ENCODE measurements at places on chromosomes 7 and 10.
A peak's percentile ranks its signal among the peaks of the same experiment; 100 is the strongest.

DNA sequence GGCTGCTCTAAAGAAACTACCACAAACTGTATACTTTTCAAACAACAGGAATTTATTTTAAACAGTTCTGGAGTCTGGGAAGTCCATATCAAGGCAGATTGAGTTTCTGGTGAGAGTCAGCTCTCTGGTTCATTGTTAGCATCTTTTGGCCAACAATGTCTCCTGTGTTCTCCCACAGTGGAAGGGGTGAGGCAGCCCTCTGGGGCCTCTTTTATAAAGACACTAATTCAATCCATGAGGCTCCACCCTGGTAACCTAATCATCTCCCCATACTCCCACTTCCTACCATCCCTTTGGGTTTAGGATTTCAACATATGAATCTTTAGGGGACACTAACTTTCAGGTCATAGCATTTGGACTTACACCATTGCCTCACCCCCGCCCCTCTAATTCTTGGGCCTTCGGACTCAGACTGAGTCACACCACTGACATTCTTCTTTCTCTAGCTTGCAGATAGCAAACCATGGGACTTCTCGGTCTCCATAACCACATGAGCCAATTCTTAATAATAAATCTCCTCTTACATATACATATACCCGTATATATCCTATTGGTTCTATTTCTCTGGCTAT is 64.3 kb upstream of the ANTXRL start:
- no peak for DNase-seq

GRCh38 chr7:47535704-47536628 is 45.9 kb downstream of the TNS3 start:
- DNase-seq = no peak

DNA sequence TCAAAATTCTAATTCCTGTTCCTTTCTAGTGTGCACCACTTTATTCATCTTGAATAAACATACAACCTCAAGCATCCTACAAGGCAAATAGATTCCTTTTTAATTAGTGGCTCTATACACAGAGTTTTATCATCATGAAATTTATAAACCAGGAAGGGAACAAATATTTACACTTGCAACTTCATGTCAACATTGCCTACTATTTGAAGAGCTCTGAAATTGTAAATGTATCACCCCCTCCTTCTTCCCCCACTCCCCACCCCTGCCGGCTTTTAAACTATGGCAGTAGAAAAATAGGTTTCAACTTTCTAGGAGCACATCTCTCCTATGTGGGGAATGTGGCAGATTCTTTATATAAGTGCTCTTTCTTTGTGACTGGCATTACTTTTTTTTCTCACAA is 49.6 kb downstream of the KAT6B start:
- DNase-seq = peak; percentile 69

DNA sequence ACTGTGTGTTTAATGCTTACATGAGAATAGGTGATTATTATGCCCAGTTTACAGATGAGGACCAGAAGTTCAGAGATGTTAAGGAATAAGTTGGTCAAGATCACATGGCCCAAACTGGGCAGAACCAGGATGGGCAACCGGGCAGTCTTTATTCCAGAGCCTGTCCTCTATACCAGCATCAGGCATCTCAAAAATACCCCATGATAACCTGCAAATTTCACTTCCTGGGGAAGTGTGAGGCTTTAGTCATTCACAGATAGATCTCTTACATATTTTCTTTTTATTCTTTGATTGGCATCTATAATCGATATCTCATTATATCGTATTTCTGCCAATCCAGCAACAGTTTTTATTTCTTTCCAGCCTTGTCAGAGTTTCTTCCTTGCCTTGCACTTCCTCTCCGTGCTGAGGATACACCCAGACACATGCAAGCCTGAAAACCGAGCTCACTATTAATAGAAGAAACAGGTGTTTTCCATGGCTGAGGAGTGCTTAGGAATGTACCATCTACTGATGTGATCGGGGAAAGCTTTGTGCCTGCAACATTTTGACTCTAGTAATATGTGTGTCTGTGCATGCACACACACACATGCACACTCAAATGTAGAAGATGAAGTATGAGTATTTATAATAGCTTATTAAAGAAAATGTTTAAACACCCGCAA is 82.4 kb downstream of the CREM start:
- no peak for DNase-seq

DNA sequence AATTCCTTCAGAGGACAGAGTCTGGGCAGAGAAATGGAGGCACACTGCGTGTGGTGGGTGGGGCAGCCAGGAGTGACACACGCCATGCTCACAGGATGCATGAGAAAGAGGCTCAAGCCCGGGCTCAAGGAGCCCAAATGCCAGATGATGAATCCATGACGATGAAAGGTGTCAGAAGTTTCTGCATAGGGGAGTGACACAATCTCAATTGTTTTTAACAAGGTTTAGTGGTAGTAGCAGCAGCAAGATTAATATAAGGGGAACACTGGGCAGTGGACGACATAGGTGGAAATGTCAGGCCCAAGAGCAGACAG is 126.1 kb downstream of the TNS3 start:
- no peak for DNase-seq

- peak; percentile 80 for DNase-seq
Measured at GRCh38 chr7:16801111-16801542, 3.7 kb downstream of the AGR2 start.

- DNase-seq = peak; percentile 62
Measured at GRCh38 chr7:151863386-151864079, 13.4 kb downstream of the PRKAG2 start.

DNA sequence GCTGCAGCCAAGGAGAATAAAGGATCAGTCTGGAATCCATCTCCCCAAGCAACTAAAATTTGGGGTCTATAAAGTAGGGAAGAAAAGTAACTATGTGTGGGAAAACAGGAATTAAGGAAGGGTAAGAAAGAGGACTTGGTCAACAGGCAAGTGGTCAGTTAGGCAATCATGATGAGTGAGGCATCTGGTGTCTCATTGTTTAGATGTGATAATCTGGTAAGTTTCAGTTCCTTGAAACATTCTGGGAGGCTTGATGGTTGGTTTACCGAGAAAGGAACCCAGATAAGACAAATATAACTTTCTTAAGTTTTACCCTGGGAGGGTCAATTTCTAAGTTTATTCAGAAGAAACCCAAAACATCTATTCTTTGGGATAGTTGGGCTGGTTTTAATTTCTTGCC is 22.3 kb downstream of the HYAL4 start:
- DNase-seq = no peak

DNA sequence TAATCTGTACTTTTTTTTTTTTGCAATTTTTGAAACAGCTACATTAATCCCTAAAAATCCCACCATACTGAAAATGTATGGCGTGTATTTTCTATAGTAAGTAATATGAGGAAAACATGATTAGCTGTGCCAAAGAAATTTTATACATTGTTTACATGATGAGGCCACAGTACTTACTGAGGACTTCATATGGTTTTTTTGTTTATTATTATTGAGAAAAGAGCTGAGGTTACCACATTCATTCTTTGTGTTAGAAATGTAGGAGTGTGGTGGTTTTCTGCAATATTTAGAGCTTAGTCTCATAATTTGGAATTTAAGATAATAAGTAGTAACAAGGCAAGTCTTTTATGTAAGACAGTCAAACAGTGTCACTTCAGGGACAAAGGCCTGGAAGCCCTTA is 45.1 kb downstream of the SLC25A40 start:
- no peak for DNase-seq

DNA sequence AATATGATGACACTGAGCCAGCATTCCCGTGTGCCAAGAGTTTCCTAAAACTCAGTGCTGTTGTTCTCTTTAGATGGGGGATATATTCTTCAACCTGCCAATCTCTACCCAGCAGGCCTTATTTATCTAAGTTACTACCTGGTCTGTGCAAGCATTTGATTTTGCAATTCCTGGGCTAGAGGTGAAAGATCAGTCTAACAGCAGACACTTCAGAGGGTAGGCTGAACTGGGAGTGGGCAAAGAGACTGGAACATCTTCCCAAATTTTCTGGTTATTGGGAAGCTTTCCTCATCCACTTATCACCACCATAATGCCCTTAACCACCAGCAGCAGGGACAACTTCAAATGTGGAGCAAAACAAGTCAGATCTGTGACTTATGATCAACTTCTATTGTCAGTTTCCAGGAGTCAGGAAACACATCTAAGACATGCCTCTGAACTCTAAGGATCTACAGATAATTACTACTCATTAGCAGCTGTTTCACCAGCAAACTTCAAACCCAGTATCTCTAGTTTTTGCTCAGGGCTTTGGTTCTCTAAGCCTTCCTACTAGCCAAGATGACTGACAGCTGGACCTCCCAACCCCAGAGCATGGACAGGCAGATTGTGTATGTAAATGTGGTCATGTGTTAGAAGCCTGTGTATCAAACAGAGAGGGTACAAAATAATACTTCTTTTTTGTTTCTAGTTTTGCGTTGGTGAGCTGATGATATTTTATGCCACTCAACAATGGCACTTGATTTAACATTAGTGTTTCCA is 1.0 kb downstream of the ASAH2 start:
- no peak for DNase-seq

- DNase-seq = no peak
Measured at GRCh38 chr10:12825260-12825849, 176.2 kb downstream of the CCDC3 start.

DNA sequence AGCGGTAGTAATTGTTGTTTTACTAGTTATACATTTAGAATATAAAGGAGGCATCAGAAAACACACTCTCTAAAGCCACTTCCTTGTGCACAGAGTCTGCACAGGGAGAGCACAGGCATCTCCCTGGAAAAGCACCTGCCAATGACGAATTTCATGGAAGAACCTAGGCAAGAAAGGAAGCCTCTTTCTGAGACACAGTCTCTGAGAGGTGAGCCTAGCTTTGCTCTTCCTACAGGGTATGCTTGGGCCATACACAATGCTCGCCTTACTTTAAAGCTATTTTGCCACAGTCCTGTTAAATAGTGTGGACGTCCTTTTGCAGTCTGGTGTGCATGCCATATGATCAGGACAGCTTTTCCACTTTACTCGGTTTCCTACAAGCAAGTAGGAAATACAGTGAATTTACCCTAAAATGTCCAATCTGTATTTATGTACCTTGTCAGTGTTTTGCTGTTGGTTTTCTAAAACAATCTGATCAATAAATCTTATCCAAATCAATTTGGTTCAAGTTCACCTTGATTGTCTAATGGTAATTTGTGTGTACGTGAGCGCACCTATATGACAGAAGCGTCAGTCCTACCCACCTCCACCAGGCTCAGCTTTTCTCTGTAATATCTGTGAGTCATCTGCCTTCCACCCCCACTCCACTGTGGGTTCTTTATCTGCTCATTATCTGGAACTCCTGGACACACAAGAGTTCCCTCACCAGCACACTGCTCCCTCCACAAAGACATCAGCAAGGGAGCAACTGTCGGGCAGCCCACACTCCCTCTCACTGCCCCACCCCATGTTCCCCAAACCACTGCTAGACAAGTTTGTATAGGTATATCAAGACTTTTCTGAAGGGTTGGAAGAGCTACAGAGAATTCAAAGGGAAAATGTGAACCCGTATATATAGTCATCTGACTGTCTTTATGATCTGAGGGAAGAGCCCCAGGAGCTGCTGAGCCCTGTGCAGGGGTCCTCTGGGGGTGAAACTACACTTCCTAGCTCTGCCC is 65.2 kb downstream of the KLHDC10 start:
- no peak for DNase-seq
